ENCODE measurements at places on chromosomes 7 and 10. TPM values are rescaled to one million over a fixed set of nuclear protein-coding genes. Genes with fewer than 3 reads are reported as not detected.

Gene CLCN1
- total RNA-seq = under 0.01 TPM

Gene MRPL43
- 54.4 TPM for total RNA-seq

Gene DNAH11
- total RNA-seq = 0.33 TPM

Gene LIPM
- total RNA-seq = not detected

Gene WEE2
- total RNA-seq = not detected

Gene FAM237B
- total RNA-seq = not detected

Gene TRDMT1
- 5.8 TPM for total RNA-seq

Measured in fibroblast of lung (primary cell).